ENCODE measurements at places on chromosomes 16 and 17. TPM values are rescaled to one million over a fixed set of nuclear protein-coding genes. Genes with fewer than 3 reads are reported as not detected.

Gene USP32
- 23.8 TPM for polyA plus RNA-seq

Gene LITAF
- 34.9 TPM for polyA plus RNA-seq

Gene XYLT1
- 6.4 TPM for polyA plus RNA-seq

GRCh38 chr16:50259334-50260205, 6.8 kb upstream of the ADCY7 start:
- peak; percentile 48 for DNase-seq

- no peak for DNase-seq
Measured at GRCh38 chr16:11251525-11252481, 4.2 kb downstream of the SOCS1 start.

Gene FBXL20
- 7.5 TPM for polyA plus RNA-seq

GRCh38 chr17:62822080-62822904, 14.2 kb upstream of the MARCHF10 start:
- no peak for DNase-seq

DNA sequence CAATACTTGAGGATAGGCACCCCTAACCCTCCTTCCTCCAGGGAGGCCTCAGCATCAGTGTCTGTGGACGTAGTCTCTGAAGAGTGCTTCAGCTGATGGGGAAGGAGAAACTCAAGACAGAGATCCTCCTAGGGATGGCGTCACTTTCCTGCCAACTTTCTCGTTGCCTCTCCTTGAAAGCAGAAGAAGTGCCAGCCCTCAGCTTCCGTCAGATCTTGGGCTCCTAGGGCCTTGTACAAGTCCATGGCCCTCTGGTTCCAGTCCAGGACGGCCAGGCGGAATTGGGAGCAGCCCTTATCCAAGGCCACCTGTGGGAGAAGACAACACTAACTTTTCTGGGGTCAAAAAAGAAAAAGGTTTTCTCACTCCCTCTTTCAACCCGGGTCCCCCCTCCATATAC, 1.3 kb downstream of the SAT2 start:
- no peak for DNase-seq

DNA sequence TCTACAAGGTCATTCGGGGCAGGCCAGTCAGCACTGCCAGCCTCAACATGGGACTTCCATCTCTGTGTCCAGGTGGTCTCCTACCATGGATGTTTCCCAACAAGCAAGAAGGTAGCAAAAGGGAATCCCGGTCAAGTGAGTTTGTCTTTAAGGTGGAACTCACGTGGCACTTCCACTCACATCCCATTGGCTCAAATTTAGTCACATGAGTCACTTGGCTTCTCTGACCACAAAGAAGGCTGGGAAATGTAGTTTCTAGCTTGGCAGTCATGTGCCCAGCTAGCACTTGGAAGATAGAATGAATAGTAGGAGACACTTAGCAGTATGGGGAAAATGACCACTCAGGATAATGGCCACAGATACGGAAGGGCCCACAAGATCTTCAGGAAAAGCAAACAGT, 106.6 kb downstream of the AIPL1 start:
- DNase-seq, result no peak

DNA sequence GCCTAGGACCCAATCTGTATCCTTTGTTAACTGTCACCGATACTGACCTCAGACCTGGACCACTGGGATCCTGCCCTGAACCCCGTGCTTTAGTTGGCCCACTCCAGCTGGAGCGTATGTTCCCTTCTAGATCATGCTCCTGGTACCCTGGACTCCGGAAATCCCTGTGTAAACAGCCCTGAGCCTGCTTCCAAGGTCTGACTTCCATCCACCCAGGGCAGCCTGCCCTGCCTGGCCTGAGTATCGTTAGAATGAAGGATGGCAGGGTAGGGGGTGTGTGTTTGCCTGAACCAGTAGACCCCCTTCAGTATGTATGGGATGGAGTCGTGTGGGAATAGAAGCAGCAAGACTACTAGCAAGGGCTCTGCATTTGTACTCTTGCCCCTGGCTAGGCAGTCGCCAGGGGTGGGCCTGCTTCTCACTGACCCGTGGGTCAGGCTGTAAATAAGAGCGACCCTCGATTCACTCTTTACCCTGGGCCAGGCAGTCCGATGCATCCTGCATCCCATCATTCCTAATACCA, 691 bp upstream of the TMEM98 start:
- DNase-seq, result no peak

Gene KAT7
- polyA plus RNA-seq, result 33.6 TPM

DNA sequence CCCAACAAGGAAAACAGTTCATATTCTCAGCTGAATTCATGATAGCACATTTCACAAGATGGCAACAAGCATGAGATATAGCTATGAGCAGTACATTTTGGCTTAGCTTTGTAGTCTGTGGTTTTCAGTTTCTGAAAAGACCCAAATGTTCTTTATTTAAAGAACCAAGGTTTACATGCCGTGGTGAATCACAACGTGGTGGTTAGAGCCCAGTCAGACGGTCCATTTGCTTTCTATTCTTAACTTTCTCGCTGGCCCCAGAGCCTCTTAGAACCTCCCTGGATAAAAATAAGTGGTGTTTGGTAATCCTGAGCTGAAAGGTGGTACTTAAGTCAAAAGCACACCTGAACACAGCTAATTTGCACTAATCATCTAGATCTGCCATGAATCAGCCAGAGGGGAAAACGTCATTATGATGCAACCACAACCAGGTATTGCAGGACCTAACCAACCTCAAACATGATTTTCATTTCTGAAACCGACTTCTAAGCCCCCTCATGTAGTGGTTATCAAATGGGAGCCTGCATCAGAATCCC, 18.6 kb upstream of the HAPSTR1 start:
- DNase-seq, result no peak

GRCh38 chr17:2250140-2251095, 53.2 kb downstream of the SMG6 start:
- DNase-seq, result no peak

DNA sequence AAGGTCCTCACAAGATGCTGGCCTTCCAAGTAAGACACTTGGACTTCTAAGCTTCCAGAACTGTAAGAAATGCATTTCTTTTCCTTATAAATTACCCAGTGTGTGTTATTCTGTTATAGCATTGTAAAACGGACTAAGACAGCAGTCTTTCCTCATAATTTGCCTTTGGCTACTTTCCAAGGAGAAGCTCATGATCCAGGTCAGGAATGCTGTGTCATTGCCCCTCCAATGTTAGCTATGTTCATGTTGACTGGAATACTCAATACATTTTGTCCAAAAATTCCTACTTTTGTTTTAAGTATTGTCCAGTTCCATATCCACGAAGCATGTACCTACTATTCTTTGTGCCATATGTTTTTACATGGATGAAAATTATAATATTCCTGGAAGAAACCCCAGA, 234.6 kb downstream of the HS3ST3A1 start:
- no peak for DNase-seq

- no peak for DNase-seq
Measured at GRCh38 chr16:84196727-84197394, 5.9 kb downstream of the ADAD2 start.

DNA sequence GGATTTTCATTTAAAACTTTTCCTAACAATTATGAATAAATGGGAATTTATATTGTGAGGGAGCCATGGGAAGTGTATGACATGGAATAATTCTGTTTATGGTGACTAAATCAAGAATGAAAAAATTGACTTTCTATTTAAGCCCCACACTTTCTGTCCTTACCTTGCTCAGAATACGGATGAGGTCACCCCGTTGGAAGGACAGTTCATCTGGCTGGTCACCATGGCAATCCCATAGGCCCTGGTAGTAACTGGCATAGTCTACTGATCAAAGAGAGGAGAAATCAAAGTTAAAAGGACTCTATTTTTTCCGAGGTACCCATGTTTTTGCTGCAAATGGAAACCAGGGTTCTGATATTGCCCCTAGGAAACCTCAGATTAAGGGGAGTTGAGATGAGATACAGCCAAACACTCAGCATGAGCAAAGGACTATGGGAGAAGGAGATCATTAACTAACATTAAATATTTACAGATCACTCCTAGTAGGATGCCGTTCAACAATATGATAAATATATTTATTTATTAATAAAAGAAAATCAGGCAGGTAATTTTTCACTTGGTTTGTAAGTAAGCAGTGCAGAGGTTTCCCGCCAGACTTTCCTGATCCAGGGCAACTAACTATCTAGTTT, 54.9 kb downstream of the SNX11 start:
- no peak for DNase-seq

GRCh38 chr16:30602616-30603277, 7.4 kb downstream of the ZNF689 start:
- peak; percentile 28 for DNase-seq

DNA sequence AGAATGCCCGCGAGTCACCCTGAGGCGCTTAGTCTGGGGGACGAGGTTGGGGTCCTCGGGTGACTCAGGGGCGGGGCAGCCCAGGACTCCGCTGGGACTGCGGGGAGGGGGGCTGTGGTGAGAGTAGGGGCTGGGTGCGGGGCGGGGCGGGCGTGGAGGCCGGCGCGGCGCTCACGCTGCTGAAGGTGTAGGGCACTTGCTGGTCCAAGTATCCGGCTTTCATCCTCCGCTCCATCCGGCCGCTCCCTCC, 832 bp downstream of the ETV4 start:
- no peak for DNase-seq

Gene NT5C3B
- 31.5 TPM for polyA plus RNA-seq

DNA sequence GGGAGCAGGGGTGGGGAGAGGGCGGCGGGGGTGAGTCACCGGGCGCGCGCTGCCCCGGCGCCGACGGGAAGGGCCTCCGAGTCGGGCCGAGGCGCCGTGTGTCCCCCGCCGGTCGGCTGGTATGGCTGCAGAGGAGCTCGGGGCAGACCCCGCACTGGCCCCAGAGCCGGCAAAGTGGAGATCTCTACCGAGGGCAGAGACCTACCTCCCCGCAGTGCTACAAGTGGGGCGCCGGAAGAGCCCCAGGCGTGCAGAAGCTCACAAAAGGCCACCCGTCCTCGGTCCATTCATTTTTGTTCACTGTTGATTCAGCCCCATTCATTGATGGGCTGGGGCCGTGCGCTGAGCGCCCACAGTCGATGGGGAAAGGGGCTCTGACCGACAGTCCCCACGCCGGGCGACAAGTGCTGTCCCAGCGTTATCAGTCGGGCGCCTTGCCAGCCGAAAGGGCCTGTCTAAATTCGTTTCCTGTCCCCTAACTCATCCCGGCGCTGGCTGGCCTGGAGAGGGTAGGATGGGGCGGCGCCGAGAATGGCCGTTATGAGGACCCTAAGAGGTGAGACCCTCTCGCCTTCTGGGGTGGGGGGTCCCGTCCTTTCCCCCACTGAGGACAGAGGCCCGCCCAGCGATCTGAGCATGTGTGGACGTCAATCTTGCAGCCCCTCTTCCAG, 709 bp upstream of the ENO3 start:
- no peak for DNase-seq

GRCh38 chr17:78414178-78415162, 36.0 kb downstream of the PGS1 start:
- no peak for DNase-seq

DNA sequence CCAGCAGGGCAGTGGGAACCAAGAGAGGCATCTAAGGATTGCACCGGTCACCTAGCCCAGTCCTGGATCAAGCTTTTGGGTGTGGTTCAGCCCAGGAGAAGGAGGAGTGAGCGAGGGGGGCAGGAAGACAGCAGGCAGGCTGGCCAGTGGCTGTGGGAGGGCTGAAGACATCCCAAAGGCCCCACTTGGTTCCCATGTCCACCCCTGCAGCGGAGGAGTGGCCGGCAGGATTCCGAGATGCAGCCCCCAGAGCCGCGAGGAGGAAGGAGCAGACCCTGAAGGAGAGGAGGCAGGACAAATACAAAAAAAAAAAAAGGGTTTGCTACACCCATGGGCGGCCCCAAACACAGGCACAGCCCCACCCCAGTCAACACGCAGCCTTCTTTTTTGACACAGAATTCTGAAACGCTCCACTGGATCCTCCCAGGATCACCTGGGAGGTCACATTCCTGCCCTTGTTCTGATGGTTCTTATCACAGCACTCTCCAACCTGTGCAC, 1.1 kb upstream of the SLC47A2 start:
- DNase-seq, result no peak

DNA sequence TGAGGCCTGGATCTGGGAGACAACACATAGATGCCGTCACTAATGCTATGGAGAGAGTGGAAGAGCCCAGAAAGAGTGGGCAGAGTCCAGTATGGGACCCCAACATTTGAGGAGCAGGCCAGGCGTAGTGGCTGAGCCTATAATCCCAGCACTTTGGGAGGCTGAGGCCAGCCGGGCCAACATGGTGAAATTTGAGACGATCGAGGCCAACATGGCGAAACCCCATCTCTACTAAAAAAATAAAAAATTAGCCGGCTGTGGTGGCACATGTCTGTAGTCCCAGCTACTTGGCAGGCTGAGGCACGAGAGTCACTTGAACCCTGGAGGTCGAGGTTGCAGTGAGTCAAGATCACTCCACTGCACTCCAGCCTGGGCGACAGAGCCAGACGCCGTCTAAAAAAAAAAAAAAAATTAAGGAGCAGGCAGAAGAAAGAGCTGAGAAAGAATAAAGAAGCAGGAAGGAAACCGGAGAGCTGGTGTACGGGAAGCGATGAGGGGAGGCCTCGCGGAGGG, 6.0 kb upstream of the DNAI2 start:
- no peak for DNase-seq

- peak; percentile 88 for DNase-seq
Measured at GRCh38 chr17:8158267-8159031, 4.3 kb downstream of the VAMP2 start.

GRCh38 chr17:58165981-58166380, 801 bp upstream of the OR4D2 start:
- DNase-seq, result no peak

DNA sequence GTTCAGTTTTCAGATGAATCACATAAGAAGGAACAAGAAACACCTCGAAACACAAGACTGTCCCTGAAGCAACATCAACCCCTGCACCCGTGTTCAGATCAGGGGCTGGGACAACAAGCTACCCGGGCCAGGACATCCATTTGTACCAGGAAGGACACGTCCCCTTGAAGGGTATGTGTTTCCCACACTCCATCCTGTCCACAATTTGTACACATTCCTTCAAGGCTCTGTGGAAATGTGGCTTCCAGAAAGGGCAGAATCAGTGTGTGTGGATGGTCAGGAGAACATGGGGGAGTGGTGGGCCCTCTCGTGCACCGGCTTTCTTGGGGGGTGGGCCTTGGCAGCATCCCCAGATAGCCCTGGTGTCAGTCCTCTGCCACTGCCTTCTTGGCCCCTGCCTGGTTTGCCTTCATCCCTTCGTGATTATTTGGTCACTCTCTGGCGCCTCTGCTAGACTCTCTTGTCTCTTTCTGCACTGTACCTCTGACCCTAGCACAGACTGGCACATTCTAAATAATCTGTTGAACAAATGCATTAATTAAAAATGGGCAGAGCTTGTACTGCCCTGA, 10.3 kb downstream of the KIFC3 start:
- no peak for DNase-seq
